ENCODE measurements at places on chromosomes 5 and 9. TPM values are rescaled to one million over a fixed set of nuclear protein-coding genes. Genes with fewer than 3 reads are reported as not detected.

RLN1 gene
- not detected for total RNA-seq

ABL1 gene
- 38.9 TPM for total RNA-seq

PCDHB15 gene
- total RNA-seq = 5.3 TPM

REEP2 gene
- 27.5 TPM for total RNA-seq

NOXA1 gene
- total RNA-seq = 0.94 TPM

ISL1 gene
- not detected for total RNA-seq

NEUROG1 gene
- not detected for total RNA-seq

SPIN1 gene
- total RNA-seq = 48.9 TPM

IL3 gene
- total RNA-seq = not detected

KCNV2 gene
- not detected for total RNA-seq

SLC6A3 gene
- total RNA-seq = 0.16 TPM

TMEM174 gene
- total RNA-seq = not detected

LCN10 gene
- 4.5 TPM for total RNA-seq

LMAN2 gene
- 128 TPM for total RNA-seq

PPP3R2 gene
- not detected for total RNA-seq

OR1J4 gene
- total RNA-seq = not detected

FAM163B gene
- total RNA-seq = not detected

GHR gene
- 10.8 TPM for total RNA-seq

LCP2 gene
- total RNA-seq = 6.5 TPM

SMIM33 gene
- total RNA-seq = not detected

SLC4A9 gene
- not detected for total RNA-seq

MARCHF6 gene
- 103 TPM for total RNA-seq

ZCCHC10 gene
- 18.8 TPM for total RNA-seq

SARDH gene
- 0.94 TPM for total RNA-seq

PTGDS gene
- total RNA-seq = 2,426 TPM

GFPT2 gene
- 25.4 TPM for total RNA-seq

ROPN1L gene
- total RNA-seq = 2.2 TPM

TNFSF15 gene
- total RNA-seq = 0.16 TPM

ADAMTSL1 gene
- 3.8 TPM for total RNA-seq

CENPP gene
- 1.1 TPM for total RNA-seq

GPR151 gene
- not detected for total RNA-seq

MEGF10 gene
- total RNA-seq = 3.0 TPM

NUTM2F gene
- total RNA-seq = not detected

TTC33 gene
- total RNA-seq = 16.7 TPM

SEMA6A gene
- 3.9 TPM for total RNA-seq

CTSV gene
- total RNA-seq = not detected

WNK2 gene
- 61.4 TPM for total RNA-seq

FOXD4L6 gene
- total RNA-seq = not detected

LCN1 gene
- total RNA-seq = not detected

WNT8A gene
- not detected for total RNA-seq

All from right atrium auricular region (tissue), 2 donors.